Aorta (tissue), 5 donors: ENCODE measurements at places on chromosomes 6 and 20. TPM values are rescaled to one million over a fixed set of nuclear protein-coding genes. Genes with fewer than 3 reads are reported as not detected.
A peak's percentile ranks its signal among the peaks of the same experiment; 100 is the strongest.

DNA sequence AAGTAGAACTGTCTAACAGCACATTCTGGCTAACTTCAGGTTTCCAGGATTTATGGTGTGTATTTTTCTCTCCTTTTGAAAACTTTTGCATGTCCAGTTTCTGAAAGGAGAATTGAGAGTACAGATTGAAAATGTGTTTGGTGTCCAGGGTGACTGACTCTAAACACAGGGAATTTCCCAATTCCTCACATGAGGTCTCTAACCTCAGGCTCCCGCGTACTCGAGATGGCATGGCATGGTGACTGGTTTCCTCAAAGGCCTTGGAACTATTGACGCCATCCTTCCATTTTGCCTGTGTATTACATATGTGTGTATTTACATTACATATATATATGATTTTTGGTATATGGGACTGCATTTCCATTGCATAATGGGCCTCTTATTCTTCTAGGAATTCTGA, 52.5 kb downstream of the PRND start:
- no peak for DNase-seq

Gene PFDN6
- total RNA-seq: 23.7 TPM

Gene CAGE1
- total RNA-seq: not detected

- no peak for DNase-seq
Observed at GRCh38 chr20:50559856-50560638, 49.9 kb downstream of the PTPN1 start.

- DNase-seq: peak; percentile 93
Observed at GRCh38 chr20:3786665-3787323, at the start of gene CENPB. Gene CENPB, minus strand, starts transcription at chr20:3786740. Its CDS starts 257 bp downstream, at chr20:3786483.

GRCh38 chr6:128156321-128157111, 255.7 kb upstream of the THEMIS start:
- no peak for DNase-seq

GRCh38 chr20:22385602-22386305, 198.6 kb downstream of the FOXA2 start:
- no peak for DNase-seq

GRCh38 chr6:23414051-23414445, 712.0 kb upstream of the NRSN1 start:
- no peak for DNase-seq

DNA sequence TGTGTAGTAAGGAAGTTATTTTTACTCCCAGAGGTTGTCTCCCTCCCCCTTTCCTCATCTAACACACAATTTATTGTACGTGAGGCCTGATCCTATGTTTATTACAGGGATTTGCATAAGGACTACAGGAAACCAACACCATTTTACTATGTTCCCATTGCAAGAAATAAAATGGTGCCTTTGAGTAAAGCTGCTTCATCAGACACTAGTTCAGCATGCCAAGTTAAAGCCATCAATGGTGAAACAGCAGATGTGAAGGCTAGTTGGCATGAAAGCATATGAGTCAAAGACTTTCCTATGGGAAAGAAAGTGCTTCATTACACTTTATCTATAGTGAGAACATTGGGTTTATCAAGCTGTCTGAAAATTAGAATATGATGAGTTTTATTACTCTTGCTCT, 543.0 kb downstream of the GRIK2 start:
- no peak for DNase-seq

- DNase-seq: no peak
Observed at GRCh38 chr6:116779573-116780164, 14.2 kb upstream of the FAM162B start.

DNA sequence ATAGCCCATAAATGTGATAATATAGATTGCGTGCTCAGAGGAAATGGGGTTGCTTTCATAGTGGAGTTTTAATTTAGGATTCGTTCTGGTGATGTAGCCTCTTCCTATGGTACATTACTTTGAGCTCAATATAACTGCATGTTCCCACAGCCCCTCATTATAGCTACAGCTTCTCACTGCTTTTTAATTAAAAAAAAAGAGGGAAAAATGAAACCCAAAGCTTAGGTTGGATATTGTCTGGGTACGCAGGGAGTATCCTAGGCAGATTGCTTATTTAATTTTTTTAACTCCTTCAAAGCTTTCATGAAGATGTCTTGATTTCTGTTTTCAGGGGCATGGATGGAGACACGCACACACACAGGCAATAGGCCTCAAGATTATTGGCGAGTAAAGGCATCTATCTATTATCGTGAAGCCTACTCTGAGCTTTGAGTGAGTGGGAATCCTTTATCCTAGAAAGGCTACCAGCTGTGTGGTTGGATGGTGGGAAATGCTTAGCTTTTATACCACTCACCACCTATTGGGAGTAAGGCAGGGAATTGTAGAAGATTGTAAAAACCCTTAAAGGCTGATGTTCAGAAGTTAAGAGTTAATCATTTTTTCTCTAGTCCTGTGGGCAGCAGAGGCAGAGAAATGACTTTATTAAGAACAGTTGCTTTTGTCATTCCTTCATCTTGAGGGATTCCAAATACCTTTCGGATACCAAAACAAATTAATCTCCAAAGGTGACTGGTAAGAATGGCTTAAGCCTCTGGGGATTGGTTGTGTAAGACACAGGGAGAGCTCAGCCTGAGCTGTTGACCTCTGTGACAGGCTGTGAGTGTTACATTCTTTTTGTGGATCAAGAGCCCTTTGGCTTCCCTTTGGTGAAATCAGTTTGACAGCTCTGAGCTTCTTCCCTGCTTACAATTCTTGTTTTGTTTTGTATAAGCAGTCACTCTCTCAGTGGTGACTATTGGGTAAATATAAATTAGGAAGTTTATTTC, 33.4 kb downstream of the CTNNBL1 start:
- DNase-seq: no peak
